Activated T-cell treated with anti-CD3 and anti-CD28 coated beads for 24 hours (primary cell): ENCODE measurements at places on chromosomes 11 and 22.
A peak's percentile ranks its signal among the peaks of the same experiment; 100 is the strongest.

DNA sequence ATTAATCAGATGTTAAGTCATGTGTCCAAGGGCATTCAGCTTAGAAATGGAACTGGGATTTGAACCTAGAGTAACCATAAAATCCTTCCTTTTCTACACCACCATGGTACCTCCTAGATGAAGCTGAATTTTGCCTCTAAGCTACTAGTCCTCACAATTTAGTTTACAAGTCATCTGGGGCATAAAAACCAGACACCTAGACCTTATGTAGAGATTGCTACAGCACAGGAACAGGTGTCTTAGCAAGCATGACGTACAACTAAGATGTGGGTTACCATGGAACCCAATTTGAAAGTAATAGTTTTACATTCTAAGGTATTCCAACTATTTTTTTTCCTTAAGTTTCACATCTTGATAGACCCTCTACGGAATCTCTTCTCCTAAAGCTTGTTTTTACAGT is 9.2 kb downstream of the TMEM216 start:
- no peak for DNase-seq

GRCh38 chr11:17544181-17544622 is at the start of gene USH1C:
USH1C (minus strand) TSS chr11:17544416; CDS start chr11:17544307, 109 bp downstream.
- DNase-seq, result peak; percentile 12

GRCh38 chr11:3105791-3106735 is 48.8 kb upstream of the CARS1 start:
- DNase-seq, result no peak

DNA sequence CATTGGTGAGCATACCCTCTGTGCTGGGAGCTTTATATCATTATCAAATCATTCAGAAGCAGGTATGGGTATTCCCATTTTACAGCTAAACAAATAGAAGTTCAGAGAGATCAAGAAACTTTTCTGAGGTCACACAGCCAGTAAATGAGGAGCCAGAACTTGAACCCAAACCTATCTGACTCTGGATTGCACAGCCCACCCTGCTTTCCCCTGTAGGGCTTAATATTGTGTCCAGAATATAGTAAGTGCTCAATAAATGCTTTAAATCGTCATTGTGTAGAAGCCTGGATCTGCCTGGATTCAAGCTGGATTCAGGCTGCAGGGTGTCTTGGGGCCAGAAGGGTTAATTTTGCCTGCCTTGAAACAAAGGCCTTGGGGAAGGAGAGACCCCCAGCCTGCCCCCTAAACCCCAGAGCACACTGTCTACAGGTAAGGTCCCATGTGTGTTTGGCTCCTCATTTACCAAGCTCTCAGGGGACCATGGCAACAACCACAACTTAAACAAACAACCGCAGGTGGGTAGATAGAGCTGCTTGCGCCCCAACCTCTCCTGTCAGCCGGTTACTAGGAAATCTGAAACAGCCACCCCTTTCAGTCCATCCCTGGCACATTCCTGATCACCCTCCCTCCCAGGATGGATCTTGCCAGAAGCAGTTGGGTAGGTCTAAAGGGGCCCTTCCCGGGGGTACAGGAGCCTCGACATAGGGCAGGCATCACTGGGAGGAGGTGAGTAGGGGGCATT is 3.0 kb upstream of the SEC14L3 start:
- DNase-seq, result no peak

GRCh38 chr11:34316347-34317035 is 41.3 kb downstream of the ABTB2 start:
- DNase-seq, result no peak

DNA sequence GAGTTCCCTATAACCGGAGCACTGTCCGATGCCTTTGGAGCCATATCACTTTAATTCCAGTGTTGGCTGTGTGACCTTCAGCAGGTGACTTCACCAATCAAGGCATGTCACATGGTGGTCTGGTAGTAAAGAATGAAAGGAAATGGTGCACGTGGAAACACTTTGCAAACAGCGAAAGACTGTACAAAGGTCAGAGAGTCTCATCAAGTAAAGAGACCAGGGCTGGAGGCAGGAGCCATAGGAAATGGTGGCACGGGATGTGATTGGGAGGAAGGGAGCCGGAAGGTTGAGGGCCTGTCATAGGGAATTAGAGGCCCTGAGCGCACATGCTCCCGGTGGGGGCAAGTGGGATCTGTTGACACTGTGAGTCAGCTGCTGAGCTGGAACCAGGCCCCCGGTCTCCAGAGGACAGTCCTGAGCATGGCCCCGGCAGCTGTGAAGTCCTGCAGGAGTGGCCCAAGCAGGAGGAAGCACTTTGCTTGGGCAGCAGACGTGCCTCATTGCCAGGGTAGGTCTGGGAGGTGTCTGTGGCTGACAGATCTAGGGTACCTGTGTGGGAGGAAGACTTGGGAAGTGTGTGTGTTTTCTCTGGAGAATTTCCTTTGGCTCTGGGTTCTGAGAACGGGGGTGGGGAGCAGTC is 2.0 kb downstream of the DAGLA start:
- DNase-seq, result no peak

DNA sequence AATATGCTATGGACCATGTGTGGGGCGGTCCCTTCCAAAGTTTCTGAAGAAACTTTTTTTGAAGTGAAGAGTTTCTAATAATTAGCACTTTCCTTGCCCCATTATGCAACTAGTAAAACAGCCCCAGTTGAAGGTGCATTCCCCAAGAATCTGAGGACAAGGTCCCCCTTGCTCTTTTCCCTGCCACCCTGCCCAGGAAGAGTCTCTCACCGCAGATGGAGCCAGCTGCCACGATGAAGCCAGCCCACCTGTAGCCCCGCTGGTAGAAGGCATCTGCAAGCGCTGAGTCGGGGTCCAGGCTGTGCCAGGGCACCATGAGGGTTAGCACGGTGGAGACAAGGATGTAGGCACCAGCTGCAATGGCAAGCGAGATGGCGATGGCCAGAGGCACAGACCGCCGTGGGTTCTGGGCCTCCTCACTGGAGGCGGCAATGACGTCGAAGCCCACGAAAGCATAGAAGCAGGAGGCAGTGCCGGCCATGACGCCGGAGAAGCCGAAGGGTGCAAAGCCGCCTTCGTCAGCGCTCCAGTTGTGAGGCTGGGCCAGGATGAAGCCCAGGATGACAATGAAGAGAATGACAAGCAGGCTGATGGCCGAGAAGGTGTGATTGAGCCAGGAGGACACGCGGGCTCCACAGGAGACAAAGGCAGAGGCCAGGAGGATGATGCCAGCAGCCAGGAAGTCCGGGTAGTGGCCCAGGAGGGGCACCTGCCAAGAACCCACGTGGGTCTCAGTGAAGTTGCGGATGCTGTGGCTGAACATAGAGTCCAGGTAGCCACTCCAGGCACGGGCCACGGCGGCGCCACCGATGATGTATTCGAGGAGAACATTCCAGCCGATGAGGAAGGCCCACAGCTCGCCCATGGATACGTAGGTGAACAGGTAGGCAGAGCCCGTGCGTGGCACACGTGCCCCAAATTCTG is 1.5 kb downstream of the SLC7A4 start:
- no peak for DNase-seq

DNA sequence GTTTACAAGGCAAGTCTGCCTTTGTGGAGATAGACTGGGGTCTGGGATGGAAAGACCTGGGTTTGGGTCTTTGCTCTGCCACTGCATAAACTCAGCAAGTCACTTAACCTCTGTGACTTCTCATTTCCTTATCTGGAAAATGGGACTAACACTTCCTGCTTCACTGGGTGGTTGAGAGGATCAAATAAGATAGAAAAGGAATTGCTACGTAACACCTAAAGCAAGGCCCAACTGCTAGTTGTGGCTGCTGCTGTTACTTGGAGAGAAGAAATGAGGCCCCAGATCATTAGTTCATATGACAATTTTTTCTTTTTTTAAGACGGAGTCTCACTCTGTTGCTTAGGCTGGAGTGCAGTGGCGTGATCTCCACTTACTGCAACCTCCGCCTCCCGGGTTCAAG is 5.9 kb downstream of the PTPRJ start:
- DNase-seq, result no peak

- DNase-seq, result no peak
Observed at GRCh38 chr11:20160425-20161229, at the start of gene DBX1. DBX1 (minus strand) TSS chr11:20160475; CDS start chr11:20160324, 151 bp downstream.

GRCh38 chr11:33899400-33900037 is 7.6 kb upstream of the LMO2 start:
- no peak for DNase-seq

- DNase-seq, result no peak
Observed at GRCh38 chr22:50674606-50675552, 2.3 kb downstream of the SHANK3 start.
